SHP77 treated with DMSO at 0.1 percent for 48 hours (cell line): ENCODE measurements at places on chromosomes 7 and 10.

DNA sequence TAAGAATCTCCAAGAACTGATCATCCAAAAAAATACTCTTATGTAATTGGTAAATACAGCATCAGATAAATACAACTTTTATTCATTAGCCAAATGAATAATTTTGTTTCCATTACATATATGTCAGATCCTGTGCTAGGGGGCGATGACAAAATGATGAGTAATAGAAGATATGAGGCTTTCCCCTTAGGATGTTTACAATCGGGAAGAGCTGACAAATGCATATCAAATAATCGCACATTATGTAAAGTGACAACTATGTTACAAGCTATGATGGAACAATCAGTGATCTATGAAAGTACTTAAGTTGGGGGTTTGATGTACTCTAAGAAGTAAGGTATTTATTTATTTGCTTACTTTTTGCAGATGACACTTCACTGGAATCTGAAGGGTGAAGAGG, 465.6 kb upstream of the VSTM2A start:
- no peak for DNase-seq

- DNase-seq: no peak
These were observed 107.0 kb upstream of the KIF5B start for GRCh38 chr10:32163071-32163761.

DNA sequence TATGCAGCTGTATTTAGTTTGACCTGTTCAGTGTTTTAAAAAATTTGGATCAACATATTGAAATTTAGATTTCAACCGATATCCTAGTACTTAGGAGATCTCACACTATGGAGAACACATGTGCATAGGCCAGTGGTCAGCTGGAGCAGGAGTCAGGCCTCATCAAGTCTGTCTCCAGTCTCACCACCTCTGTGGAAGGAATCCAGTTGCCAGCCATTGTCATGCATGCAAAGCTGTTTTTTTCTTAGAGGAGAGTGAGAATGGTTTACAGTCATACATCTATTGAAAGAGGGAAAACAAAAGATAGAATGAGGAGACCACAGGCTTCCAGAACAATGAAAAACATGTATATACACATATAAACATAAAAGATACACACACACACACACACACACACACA, 7.6 kb upstream of the CLEC5A start:
- DNase-seq: no peak

DNA sequence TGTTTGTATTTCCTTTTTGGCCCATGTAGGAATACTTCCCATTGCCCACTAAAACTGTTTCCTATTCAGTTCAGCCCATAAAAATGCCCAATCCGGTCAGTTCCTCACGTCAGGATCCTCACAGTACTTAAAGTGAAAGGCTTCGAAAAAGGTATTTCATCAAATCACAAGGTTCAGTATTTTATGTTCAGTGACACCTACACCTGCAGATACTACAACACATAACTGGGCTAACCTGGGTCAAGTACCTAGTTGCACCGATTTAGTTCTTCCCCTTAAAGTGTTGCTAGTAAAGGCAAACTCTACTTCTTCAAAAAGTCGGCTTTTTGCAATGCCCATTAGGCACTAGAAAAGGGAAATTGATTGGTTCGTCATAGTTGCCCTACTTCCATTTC, 1.1 kb downstream of the SNX13 start:
- DNase-seq: no peak

GRCh38 chr7:95596198-95597063, at the start of gene PDK4:
TSS of gene PDK4 (minus strand) at chr7:95596516. CDS start at chr7:95596293, 223 bp downstream.
- peak; percentile 90 for DNase-seq

DNA sequence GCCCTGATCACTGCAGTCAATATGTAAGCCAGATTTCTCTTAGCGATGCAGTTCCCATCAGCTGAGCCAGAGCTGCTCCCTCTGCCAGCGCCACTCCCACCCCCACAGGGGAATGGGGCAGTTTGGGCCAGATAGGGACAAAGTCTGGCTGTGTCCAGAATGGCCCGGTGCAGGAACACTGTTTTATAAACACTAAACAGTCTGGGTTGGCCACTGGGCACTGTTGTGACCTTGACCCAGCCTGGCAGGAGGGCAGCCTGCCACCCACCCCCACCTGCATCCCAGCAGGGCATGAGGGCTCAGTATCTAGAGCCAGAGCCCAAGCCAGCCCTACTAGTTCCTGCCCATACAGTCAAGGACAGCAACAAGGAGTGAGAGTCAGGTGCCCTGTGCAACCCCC, 1.3 kb downstream of the OGDHL start:
- DNase-seq: no peak

DNA sequence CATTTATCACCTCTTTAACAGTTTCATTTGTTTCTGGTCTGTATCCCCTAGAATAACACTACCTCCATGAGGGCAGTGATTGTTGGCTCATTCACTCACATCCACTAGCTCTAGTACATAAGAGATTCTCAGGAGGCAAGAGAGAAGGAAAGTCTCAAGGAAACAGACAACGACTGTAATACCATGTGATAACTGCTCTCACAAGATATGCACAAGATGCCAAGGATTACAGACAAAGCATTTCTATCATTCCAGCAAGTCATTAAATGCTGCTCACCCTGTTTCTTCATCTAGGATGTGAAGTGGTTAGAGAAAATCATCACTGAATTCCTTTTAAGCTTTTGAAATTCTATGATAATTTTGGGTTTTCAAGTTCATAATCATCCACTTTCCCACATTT, 115.3 kb downstream of the HIBADH start:
- DNase-seq: no peak

GRCh38 chr7:37405603-37406122, 43.0 kb downstream of the ELMO1 start:
- no peak for DNase-seq

DNA sequence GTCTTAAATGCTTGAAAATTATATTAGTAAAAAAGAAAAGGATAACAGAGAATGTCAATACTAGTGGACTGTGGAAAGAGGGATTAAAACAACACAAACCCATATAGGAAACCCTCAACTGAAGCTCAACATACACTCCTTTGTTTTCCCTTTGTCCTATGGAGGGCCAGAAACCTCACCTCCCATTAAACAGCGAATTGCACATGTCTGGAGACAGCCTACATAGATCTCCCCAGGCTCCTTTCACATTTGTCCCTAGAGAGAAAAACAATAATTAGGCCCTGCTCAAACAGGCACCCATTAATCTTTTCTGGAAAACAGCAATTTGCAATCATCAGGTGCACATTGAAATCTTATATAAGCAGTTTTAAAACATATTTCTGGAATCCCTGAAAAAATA, 87.6 kb upstream of the SEMA3D start:
- DNase-seq: no peak

DNA sequence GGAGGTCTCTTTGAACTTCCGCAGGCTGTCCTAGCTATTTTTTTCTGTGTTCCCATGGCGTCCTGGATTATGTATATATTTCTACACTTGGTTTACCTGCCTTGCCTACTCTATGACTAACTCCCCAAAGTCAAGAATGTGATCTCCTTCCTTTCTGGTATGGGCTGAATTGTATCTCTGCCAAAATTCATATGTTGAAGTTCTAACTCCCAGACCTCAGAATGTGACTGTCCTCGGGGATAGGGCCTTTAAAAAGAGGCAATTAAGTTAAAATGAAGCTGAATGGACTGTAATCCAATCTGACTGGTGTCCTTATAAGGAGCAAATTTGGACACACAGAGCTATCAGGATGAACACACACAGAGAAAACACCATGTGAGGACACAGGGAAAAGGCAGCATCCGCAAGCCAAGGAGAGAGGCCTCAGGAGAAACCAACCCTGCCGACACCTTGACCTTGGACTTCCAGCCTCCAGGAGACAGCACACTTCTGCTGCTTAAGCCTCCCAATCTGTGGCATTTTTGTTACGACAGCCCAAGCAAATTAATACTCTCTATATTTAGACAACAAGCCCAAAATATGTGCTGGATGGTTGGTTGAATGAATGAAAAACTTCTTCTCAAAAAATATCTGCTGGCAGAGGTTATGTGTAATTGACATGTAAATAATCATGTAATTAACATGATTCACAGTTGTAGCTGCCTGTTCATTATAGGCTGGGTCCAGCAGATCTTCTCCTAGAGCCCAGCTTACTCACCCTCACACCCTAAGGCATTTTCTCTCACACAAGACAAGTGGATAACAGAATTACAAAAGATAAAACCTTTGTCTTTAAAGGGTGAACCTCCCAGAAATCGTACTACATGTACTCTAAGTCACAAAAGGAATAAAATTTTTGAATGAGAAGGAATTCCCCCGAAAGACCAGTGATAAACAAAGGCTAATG, 123.7 kb downstream of the CUBN start:
- no peak for DNase-seq

DNA sequence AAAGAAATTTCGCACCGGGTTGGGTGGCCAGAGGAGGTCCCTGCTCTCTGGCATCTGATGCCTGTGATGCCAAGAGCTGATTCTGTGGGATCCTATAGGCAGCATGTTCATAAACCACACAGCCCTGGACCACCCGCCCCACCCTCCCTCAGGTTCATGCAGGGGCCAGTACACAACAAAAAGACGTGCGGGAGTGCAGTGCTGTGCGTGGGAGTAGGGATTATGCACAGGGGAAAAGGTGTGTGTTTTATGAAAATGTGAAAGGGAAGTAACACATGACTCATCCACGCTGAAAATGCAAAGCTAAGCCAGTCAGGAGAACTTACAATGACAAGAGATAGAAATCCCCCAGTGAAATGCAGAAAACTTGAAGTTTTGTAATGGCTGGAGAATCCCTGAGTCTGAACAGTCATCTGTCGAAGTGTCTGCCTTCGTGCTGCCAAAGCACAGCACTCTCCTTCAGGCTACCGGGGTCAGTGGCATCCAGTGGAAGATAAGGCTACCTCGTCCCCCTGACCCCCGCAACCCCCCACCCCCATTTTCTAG, 1.1 kb downstream of the KIAA1217 start:
- no peak for DNase-seq

- no peak for DNase-seq
These were observed 355.2 kb downstream of the SUGCT start for GRCh38 chr7:40489844-40490602.

GRCh38 chr7:89339748-89340147, 544.2 kb upstream of the TEX47 start:
- no peak for DNase-seq

DNA sequence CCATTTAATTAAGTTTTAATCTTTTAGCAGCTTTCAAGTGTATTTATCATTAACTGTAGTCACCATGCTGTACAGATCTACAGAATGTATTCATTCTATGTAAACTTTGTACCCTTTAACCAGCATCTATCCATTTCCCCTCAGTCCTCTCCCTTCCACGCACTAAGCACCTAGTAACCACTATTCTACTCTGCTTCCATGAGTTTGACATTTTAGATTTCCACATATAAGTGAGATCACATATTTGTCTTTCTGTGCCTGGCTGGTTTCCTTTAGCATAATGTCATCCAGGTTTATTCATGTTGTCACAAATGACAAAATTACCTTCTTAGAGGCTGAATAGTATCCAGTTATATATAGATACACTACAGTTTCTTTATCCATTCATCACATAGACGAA, 79.7 kb downstream of the BTAF1 start:
- DNase-seq: no peak

- peak; percentile 91 for DNase-seq
These were observed 551.7 kb downstream of the GRM8 start for GRCh38 chr7:126700807-126701604.

- DNase-seq: no peak
These were observed 52.8 kb upstream of the CHST3 start for GRCh38 chr10:71911296-71911953.

DNA sequence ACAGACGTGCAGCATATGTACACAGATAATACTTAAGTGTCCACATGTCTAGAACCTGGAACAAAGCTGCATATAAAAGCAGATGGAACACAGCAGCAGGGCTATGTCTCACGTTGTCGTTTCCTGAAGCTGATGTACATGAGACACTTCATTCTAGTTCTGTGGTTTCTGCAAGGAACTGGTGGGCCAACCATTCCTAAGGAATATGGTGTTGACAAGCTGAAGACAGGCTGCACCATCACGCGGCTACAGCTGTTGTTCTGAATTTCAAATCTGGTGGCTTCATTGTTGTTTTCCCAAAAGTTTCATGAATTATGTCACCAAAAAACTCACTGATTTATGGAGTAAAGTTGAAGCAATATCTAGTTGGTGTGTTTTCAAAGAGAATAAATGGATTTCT, 33.7 kb downstream of the PRKAG2 start:
- DNase-seq: no peak

GRCh38 chr10:121478556-121478955, 119.7 kb downstream of the FGFR2 start:
- DNase-seq: no peak

- no peak for DNase-seq
These were observed 266.8 kb downstream of the INHBA start for GRCh38 chr7:41436139-41436538.

DNA sequence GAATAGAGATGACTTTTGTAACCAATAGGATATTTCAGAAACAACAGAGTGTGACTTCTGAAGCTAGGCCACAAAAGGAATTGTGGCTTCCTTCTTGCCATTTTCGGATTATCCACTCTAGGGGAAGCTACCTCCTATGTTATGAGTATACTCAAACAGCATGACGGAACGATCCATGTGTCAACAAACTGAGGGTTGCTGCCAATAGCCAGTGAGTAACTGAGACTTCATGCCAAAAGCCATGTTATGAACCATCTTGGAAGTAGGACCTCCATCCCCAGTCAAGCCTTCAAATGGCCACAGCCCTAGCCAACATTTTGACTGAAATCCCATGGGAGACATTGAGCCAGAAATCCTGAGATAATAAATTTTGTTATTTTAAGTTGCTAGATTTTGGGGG, 69.0 kb upstream of the IL6 start:
- DNase-seq: no peak

DNA sequence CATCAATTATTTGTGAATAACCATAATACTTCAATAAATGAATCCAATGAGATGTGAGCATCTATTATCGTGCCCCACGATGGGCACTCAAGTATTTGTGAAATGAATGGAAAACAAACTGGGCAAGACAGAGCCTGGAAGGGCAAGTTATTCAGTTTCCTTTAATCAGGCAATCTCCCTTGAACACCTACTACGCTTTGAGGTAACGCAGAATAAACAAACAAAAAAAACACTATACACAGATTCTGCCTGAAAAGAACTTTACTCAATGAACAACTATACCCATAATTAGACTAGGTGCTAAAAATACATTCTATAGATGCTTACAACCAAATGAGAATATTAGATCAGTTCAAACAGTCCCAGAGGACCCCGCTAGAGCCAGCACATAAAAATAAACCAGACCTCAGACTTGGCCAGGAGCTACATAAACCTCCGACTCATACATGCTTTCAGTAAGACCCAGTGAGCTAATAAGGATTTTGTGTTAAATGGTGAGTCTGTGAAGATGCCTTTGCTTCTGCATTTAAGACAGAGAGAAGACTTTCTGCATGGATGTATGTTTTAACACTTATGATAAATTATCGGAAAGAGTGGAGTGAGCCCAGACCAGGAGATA, 121.3 kb downstream of the MPP7 start:
- DNase-seq: no peak

GRCh38 chr10:80186364-80187012, 18.8 kb downstream of the ANXA11 start:
- DNase-seq: no peak

GRCh38 chr10:108567899-108568752, 1355.2 kb downstream of the XPNPEP1 start:
- DNase-seq: no peak
